Omental fat pad (tissue), 4 donors: ENCODE measurements at places on chromosomes 6 and 20.

- DNase-seq, result no peak
Measured at GRCh38 chr20:1820138-1821079, 74.8 kb upstream of the SIRPA start.

DNA sequence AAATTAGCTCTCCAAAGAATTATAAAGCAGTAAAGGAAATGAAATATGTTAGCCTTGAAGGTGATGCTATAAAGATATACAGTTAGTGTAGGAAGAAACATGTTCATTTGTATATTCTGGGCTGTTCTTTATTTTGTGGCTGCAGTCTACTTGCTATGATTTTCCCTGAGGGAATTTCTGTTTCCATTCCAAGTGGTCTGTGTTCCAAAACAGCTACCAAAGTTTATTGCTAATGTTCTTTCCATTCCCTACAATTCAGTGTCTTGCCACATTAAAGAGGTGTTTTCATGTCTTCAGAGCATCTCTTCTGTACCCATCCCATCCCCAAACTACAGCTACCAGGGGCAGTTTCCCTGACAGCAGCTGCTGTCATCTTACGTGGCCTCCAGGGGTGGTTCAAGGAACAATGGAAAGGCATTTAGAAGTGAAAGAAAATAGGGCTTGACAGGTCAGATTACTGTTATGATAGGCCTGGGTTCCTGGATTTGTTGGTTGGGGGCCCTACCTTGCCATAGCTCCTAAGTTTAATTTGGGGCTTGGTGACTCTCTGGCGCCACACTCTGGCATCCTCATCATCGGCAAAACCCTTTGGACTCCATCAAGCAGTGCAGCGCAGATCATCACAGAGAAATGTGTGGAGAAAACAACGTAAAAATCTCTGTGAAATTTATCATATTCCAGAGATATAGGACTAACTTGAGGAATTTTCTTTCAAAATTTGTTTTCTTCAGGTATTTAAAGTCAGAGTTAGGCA lies 33.8 kb upstream of the AIG1 start:
- no peak for DNase-seq

DNA sequence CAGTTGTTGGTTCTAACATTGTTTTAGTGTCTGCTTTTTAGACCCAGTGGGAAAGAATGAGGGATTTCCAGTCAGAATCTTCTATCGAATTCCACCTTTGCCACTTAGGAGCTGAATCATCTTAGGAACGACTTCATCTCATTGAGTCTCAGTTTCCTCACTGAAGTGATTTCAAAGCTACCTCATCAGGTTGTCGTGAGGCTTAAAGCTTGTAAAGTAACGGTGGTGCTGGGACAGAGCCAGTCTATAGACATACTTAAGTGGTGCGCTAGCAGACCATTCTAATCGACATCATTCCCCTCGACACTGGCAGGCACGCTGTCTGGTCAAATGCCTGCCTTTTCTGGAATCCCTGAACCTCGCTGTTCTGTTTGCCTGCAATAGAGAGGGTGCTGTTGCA lies 55.5 kb downstream of the TMEM170B start:
- no peak for DNase-seq

DNA sequence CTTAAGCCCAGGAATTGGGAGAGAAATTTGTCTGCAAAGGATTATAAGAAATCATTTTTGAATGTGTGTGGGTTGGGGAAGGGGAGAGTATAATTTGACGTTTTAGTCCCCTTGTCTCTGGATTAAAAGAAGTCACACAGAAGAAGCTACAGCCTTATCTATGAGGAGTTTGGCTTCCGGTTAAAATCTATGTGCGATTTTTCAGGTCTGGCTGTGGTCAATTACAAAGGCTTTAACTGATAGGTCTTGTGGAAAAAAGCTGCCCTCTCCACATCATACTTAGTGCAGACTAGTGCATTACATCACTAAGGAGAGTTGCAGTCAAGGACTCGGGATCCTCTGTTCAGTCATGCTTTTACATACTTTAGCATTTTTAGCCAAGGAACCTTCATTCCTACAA lies 80.3 kb upstream of the HTR1B start:
- DNase-seq, result no peak

DNA sequence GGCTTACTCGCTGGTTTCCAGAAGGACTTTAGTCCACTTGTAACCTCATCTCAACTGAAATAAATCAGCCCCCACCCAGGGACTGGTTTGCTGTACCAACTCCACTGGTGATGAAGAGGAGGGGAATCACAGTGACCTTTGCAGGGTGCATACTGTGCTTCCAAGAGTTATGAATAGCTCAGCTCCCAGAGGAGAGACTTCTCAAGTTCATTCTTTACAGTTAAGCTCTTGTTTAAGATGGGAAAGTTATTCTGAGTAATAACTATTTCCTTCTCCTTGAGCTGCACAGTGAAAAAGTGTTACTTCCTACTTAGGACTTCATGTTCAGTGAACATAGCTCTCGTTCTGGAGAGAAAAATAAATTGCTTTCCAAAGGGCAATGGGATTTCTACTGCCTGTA lies 166.5 kb upstream of the ECI2 start:
- no peak for DNase-seq

DNA sequence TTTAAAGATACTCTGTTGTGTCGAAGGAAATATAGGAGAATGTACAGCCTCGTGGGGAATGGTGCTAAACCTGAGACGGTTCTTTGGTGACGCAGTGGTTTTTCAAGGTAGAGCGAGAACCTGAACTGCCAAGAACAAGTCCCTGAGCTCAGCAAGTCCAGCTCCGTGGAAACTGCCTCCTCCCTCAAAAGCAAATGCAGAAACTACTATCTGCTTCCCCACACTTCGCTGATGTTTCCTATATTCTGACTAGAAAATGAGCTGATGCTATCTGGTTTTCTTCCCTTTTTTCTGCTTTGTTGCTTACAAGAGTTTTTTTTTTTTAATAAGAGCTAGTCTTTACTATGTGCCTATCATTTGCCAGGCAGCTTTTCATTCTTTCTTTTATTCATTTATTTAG lies 85.3 kb upstream of the LY86 start:
- DNase-seq, result no peak

GRCh38 chr6:147156799-147157382 lies 47.3 kb upstream of the STXBP5 start:
- DNase-seq, result no peak

GRCh38 chr6:109436041-109436440 lies 4.4 kb downstream of the PPIL6 start:
- no peak for DNase-seq

- DNase-seq, result no peak
Measured at GRCh38 chr6:159996626-159997497, 28.0 kb downstream of the IGF2R start.

DNA sequence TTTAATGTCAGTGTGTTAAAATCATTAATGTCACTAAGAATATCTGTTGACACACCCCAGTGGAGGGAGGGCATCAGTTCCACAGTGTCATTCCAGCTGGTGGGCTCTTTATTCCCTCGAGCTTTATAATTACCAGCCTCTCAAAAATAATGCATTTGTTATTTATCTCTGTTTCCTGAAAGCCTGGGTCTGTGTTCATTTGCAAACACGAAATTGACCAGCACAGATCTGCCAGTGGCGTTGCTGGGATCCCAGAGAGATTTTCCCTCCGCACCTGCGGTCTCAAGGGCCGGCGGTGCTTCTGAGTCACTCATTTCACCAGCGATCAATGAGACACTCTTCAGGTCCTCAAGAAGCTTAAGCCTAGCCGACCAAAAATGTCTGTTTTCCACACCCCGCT lies 5.7 kb upstream of the PYGB start:
- no peak for DNase-seq

DNA sequence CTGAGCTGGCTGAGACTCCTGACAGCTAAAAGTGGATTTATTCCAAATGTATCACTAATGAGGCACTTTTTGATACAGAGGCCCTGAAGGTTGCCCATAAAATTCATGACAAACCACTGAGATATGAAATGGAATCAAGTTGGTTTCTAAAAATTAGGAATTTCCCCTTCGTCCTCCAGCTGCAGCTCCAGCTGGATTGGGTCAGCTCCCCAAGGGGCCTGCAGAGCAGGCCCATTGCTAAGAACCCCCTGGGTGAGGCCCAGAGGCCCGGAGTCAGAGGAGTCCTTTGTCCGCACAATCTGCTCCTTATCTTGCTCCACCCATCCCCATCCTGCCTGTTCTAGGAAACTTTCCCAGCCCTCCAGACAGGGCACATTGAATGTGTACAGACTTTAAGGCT lies 163.5 kb upstream of the TOP1 start:
- DNase-seq, result no peak

GRCh38 chr20:44415833-44416715 lies 59.6 kb upstream of the TTPAL start:
- DNase-seq, result no peak

DNA sequence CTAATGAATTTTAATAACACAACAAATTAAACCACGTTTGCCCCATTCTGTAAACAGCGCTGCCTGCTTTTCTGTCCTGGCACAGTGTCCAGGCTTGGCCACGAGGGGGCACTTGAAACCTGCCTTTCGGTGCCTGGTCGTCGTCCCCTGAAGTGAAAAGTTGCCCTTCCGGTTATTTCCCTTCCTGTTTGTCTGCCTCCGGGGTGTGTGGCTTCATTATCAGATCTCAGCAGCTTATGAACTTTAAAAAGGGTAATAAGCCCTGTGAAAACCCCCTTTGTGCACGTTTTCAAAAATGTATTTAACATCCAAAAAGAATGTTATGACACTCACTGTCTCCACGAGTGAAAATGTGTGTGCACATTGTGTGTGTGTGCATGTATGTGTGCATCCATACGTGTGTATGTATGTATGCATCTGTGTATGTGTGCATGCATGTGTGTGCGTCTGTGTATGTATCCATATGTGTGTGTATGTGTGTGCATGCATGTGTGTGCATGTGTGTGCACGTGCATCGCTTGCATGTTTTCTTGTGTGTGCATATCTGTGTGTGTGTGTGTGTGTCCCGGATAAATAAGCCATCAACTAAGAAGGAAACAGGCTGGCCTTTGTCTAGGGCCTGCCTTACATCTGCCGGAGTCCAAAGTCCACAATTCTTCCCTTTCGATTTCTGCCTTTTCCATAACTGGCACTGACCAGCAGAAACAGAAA lies 358.4 kb downstream of the THBS2 start:
- peak; percentile 47 for DNase-seq

DNA sequence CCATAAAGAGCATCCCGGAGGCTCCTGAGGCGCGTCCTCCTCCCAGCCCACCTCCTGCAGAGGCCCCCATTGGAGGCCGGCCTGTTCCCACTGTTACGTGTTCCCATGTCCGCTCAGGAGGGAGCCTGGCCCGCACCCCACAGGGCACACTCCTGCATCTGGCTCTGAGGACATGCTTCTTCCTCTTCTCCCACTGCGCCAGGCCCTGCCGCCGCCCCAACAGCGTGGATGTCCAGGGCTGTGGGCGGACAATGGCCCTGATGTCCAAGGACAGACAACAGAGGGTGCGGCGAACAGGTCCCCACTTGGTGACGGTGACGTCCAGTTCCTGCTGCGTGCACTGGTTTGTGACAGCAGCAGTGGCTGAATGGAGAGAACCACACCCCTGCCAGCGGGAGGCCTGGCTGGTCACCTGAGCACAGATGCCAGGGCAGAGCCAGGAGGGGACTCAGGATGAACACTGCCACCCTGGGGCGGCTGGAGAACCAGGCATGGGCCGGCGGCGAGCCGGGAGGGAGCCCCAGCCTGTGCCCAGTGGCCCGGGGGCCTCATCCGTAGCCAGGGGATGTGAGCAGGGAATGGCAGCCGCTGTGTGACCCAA lies 26.6 kb downstream of the FRMD1 start:
- DNase-seq, result no peak

- no peak for DNase-seq
Measured at GRCh38 chr6:106083618-106084017, 2.5 kb upstream of the PRDM1 start.

- no peak for DNase-seq
Measured at GRCh38 chr20:41171736-41172295, 34.5 kb downstream of the PLCG1 start.

GRCh38 chr6:44430326-44430725 lies 42.8 kb downstream of the CDC5L start:
- DNase-seq, result no peak

DNA sequence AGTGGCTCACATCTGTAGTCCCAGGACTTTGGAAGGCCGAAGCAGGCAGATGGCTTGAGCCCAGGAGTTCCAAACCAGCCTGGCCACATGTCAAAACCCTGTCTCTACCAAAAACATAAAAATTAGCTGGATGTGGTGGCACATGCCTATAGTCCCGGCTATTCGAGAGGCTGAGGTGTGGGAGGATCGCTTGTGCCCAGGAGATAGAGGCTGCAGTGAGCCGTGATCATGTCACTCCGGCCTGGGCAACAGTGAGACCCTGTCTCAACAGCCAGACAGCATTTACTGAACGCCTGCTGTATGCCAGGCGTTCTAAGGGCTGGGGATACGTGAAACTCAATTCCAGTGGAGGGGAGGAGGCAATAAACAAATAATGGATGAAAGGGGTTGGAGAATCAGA lies 69.9 kb downstream of the ATP9A start:
- no peak for DNase-seq

- no peak for DNase-seq
Measured at GRCh38 chr20:49984426-49985153, 1.8 kb downstream of the SNAI1 start.

DNA sequence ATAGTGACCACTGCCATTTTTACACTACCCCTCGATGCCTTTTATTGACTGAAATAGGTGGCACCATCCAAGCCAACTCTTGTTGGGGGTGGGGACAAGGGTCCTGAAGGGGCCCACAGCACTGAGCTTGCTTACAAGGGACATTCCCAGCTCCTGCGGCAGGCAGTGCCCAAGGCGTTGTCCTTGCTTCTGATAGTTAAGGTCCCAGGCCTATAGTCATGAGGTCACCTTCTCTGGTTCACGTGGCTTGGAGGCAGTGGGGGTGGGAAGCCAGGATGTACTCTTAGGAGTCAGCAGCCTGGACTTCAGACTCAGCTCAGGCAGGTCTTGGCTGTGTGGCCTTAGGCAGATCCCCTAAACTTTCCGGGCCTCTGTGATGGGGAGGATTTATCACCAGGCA lies 48.6 kb downstream of the TOX2 start:
- DNase-seq, result no peak

DNA sequence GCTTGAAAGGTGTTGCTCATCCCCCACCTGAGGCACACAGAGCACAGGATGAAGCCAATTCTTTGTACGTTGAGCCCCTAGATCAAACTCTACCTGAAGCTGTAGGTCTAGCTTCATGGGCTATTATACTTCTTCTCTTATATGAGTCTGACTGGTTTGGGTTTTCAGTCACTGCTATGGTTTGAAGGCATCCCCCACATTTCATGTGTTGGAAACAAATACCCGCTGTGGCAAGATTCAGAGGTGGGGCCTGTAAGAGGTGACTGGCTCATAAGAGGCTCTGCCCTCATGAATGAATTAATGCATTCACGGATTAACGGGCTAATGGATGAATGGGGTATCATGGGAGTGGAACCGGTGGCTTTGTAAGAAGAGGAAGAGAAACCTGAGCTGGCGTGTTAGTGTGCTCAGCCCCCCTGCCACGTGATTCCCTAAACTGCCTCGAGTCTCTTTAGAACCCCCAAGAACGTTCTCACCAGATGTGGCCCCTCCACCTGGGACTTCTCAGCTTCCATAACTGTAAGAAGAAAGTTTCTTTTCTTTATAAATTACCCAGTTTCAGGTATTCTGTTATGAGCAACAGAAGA lies 39.2 kb downstream of the PREX1 start:
- DNase-seq, result no peak

GRCh38 chr20:59259946-59260345 lies 40.5 kb upstream of the EDN3 start:
- no peak for DNase-seq

GRCh38 chr6:169087443-169088041 lies 166.1 kb downstream of the THBS2 start:
- DNase-seq, result no peak
